ENCODE measurements at places on chromosomes 2 and 18.

- DNase-seq: no peak
These were observed 152.8 kb downstream of the TFCP2L1 start for GRCh38 chr2:121132054-121132761.

DNA sequence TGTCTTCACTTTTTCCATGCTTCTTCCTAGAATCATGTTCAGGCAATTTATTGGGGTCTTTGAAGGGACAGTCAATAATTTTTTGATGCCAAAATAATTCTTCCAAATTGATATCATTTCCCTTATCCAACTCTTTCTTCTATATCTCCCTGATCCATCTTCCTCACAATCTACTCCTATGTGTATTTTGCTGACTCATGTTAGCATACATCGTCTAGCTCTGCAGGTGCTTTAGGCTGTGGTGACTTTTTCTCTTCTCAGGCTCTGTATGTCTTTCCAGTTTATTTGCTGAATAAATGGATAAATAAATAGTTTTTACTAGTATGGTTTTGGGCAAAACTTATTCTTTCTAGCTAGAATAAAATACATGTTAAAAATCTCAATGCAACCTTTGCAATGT lies 1650.9 kb upstream of the TMEFF2 start:
- no peak for DNase-seq

DNA sequence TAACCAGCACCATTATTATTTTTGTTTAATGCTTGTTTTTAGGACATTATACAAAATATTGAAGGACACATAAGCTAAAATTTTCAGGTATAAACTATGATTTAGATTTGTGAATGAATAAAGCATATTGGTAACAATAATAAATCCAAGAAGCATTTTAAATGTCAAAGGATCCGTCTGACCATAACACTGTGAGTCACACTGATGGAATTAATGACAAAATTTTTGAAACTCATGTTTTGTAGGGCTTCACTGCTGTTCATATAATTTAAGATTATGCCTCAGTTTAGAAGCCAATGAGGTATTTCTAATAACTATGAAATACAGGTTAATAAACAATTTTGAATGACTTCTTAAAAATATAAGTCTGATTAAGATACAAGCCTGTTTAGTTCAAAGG lies 124.6 kb downstream of the TMEFF2 start:
- no peak for DNase-seq

DNA sequence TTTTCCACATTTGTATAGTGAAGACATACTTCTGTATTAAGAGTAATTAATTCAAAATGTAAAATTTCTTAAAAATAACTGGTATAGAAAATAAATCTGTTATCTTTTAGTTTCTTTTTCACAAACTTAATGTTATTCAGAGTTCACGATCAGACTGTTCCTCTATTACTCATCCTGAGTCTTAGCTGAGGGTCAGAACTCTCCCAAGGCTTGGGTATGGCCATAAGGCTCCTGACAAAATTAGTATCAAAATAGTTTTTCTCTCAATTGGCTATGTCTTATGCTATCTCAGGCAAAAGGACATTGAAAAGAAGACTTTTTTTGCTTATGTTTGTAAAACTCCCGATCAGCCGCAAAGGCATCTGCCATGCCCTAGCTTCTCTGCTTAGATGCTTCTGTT lies 56.1 kb upstream of the NAB1 start:
- DNase-seq: no peak

DNA sequence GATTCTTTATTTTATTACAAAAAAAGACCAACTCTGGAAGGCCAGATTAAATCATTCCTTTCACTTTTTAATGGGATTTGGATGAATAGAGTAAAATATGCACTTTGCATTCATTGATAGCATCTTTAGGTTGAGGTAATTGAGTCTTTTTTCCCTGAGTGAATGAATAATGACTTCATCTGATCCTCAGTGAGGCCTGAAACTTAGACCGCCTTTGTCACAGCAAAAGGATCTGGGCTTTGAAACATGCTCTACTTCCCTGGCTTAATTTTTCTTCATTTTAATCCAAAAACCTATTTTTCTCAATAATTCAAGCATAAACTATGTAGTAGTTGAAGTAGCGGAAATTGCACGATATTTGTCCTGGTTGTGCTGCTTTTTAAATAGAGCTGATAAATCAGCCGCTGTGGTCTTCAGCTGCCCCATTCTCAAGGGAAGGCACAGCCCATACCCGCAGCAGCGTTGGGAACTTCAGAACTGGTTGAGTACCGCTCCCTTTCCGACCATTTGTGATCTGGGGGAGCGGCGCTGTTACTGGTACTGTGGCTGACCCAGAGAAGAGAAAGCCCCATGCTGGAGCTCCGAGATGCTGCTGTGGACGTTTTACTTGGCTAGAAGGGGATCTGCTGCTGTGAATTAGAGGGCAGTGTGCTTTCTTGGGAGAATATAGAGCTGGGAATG lies 145.3 kb upstream of the NFATC1 start:
- no peak for DNase-seq

- no peak for DNase-seq
These were observed 22.9 kb upstream of the STAM2 start for GRCh38 chr2:152198499-152198898.

GRCh38 chr2:42456126-42456839 lies 37.5 kb downstream of the KCNG3 start:
- DNase-seq: no peak

DNA sequence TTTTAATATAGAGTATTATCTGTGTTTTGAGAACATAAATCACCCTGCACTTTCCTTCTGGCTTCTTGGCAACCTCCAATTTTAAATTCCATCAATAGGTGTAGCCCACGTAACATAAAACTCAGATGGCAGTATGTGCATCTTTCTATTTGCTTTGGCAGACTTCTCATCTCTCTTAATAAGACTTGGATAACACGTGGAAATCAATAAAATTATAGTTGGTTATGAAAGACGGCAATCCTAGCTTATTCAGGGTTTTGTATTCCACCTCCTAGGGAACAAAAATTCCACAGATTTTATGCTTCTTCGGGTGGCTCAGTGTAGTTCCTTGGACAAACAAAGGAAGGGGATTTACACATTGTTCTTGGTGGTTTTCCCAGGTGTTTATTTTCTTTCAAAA lies 299.3 kb downstream of the RND3 start:
- no peak for DNase-seq

DNA sequence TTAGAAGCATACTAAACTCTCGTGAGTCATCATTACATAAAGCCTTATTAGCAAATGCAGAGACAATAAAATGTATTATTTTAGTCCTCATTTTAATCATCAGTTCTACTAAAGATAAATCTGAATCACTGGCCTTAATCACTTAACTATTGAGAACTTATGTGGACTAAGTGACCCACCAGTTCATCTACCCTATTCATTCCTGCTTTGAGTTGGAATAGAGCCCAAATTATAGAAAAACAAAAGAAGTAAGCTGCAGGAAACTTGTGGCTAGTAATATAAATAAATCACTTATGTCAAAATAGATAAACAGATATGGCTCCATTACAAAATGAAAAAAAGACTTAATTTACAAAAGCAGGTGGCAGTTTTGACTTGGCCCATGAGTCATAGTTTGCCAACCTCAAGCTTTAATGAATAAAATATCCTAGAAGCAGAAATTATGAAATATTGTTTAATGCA lies 851.8 kb upstream of the CRIM1 start:
- no peak for DNase-seq

DNA sequence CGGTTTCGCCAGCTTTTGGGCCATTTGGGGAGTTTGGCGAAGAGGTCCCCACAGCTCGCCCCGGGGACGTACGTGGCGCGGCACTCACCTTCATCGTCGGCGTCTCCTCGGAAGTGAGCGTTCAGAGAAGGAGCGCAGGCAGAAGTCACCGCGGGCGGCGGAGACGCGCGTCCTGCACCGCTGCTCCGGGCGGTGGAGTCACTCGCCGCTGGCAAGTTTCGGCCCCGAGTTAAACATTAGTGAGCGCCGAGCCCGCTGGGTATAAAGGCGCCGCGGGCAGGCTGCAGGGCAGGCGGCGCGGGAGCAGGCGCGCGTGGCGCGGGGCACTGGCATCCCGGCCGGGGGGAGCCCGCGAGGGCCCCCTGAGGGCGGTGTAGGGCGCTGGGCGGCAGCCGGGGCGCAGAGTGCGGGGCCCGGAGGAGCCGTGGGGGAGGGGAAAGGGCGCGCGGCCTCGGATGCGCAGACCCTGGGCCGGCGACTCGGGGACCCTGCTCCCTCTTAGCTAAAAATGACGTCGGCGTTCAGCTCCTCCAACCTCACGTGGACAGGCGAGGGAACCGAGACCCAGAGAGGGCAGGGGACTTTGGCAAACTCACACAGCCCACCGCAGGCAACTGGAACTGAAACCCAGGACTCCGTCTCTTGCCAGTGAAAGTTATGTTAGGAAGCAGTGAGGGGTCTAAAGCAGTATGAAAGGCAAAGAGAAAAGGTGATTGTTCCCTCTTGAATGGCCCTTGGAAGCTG lies at the start of gene DPP4:
DPP4 (minus strand) TSS at position 328 of the 744 bp plus-strand sequence; CDS start at position 94, 234 bp downstream.
- DNase-seq: peak; percentile 5

- DNase-seq: no peak
These were observed 201.9 kb upstream of the NT5C1B start for GRCh38 chr2:18791172-18791797.

- DNase-seq: no peak
These were observed 27.1 kb downstream of the HDLBP start for GRCh38 chr2:241288324-241288888.

GRCh38 chr2:163347982-163348856 lies 387.6 kb downstream of the FIGN start:
- DNase-seq: no peak

- DNase-seq: no peak
These were observed 8.0 kb downstream of the KLF7 start for GRCh38 chr2:207157731-207158130.

- no peak for DNase-seq
These were observed 42.3 kb downstream of the RPL37A start for GRCh38 chr2:216540920-216541319.

- no peak for DNase-seq
These were observed 11.9 kb upstream of the B3GNT7 start for GRCh38 chr2:231383416-231384108.

GRCh38 chr2:220154304-220154703 lies 526.9 kb downstream of the SLC4A3 start:
- no peak for DNase-seq

DNA sequence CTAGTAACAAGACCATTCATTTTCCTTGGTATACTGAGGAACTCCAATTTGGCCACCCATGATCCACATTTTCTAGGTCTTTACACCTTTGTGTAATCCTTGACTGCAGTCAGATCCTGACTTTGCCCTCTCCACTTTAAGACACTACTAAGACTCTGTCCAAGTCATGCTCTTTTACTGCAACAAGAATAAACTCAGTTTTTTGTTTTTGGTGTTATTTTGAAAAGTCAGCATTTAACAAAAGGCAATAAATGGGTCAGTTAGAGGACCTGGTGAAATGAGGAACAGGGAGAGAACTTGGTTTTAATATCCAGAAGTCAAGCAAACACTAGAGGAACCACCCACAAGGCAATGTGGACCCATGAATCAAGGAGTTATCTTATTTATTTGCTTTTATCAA lies 252.2 kb upstream of the RBBP8 start:
- no peak for DNase-seq

GRCh38 chr18:3262234-3263131 lies 550 bp downstream of the MYL12B start:
- DNase-seq: no peak

GRCh38 chr2:10646153-10646552 lies 43.6 kb downstream of the NOL10 start:
- no peak for DNase-seq

DNA sequence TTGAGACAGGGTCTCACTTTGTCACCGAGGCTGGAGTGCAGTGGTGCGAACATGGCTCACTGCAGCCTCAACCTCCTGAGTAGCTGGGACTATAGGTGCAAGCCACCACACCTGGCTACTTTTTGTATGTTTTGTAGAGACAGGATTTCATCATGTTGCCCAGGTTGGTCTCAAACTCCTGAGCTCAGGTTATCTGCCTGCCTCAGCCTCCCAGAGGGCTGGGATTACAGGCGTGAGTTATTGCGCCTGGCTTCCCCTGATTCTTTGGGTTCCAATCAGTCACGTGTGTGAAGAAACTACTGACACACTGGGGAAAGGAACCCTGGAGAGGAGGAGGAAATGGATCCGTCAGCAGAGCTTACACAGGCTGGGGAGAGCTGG lies 22.3 kb upstream of the RAB10 start:
- no peak for DNase-seq

DNA sequence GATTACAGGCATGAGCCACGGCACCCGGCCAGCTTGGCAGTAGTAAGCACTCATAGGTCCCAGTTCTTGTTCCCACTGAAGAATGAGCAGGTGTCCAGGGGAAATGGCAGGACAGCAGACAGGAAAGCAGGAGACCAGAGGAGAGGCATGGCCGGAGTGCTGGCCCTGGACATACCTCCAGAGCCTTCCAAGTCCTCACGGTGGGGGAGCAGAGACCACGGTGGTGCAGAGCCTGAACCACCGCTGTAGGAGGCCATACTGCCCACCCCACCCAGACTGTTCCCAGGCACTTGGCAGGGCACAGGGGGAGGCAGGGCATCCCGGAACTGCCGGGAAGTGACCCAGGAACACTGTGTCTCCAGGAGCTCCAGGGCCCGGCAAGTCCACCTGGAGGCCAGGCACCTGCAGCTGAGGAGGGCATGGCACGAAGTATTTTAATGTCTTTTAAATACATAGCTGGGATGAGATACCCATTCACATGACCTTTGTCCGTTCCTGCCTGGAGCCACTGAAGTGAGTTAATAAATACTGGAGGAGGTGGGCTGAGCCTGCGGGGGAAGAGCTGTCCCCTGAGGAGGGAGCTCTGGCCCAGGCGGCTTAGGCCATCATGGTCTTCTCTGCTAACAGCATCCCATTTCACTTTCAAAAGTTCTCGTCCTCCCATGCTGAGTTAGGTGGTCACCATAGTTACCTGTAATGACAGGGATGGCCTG lies 49.7 kb upstream of the TFCP2L1 start:
- no peak for DNase-seq

DNA sequence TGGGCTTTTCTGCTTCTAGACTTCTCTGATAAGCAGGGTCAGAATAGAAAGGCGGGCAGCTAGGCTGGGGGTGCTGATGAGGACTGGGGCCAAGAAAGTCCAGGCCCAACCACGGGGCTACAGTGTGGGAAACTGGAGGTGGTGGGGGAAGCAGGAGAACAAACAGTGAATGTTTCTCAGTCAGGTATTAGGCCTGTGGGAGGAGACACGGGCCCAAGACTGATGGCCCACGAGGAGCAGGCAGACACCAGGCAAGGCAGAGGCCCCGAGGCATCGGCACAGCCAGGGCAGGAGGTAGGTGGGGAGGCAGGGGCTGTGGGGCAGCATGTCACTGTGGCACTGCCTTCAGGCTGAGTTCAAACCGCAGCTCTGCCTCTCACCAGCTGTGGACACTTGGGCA lies 40.7 kb downstream of the KCNIP3 start:
- no peak for DNase-seq

DNA sequence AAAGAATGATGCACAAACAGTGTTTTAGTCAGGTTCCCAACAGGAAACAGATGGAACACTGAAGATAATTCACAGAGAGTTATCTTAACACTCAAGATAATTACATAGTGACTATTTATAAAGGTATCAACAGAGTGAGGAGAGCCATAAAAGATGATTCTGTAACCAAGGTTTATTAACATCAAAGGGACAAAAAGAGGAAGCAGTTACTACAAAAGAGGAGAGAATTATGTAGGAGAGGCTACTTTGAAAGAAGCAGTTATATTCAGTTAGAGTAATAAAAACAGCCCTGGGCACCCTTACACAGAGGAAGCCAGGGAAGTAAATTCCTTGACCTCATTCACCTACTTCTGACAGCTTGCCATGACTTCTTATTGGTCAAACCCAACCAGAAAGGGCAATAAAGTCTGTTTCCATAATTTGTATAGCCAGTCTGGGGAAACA lies 326.5 kb upstream of the SLC39A10 start:
- DNase-seq: no peak

- no peak for DNase-seq
These were observed 960.7 kb downstream of the SLC4A3 start for GRCh38 chr2:220588148-220588547.

GRCh38 chr2:667332-667999 lies 9.7 kb downstream of the TMEM18 start:
- no peak for DNase-seq
